BJ (cell line): ENCODE measurements at places on chromosomes 2 and 18. TPM values are rescaled to one million over a fixed set of nuclear protein-coding genes. Genes with fewer than 3 reads are reported as not detected.

DNA sequence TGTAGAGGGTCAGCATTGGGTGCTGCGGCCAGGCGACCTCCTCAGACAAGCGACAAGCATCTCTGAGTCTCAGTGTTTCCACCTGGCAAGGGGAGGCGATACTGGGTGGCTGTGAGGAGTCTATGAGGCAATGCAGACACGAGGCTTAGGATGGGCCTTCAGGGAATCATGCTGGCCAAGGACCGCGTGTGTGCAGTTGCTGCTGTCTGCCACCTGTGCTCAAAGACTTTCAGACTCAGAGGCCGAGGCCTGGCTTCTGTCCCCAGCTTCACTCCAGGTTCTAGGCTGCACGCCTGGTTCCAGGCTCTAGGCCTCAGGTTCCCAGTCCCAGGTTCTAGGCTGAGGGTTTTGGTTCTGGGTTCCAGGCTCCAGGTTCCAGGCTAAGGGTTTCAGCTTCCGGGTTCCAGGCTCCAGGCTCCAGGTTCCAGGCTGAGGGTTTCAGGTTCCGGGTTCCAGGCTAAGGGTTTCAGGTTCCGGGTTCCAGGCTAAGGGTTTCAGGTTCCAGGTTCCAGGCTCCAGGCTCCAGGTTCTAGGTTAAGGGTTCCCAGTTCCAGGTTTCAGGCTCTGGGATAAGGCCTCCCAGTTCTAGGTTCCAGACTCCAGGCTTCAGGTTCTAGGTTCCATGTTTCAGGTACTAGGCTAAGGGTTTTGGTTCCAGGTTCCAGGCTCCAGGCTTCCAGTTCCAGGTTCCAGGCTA is 14.8 kb downstream of the LRRFIP1 start:
- no peak for DNase-seq

DNA sequence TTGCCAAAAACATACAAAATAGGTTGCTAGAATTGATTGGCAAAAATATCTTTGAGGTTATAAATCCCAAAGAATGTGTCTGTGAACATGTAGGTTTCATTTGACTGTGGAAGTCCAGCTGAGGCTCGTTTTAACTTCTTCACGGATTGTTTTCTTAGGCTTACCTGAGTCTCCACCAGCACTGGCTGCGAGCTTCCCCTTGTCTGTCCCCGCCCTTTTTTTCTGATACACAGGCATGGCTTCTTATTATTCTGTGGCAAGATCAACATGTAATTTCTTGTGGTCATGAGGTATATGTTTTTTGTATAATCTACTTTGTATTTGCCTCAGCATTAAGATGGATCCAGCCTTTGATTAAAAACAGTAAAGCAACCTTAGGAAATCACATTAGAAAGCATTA is 7.2 kb upstream of the SLC40A1 start:
- DNase-seq = no peak

- no peak for DNase-seq
Observed at GRCh38 chr18:79921984-79922965, 29.2 kb downstream of the SLC66A2 start.

The EVA1A gene
- 30.2 and 41.0 TPM in 2 replicates for polyA plus RNA-seq

DNA sequence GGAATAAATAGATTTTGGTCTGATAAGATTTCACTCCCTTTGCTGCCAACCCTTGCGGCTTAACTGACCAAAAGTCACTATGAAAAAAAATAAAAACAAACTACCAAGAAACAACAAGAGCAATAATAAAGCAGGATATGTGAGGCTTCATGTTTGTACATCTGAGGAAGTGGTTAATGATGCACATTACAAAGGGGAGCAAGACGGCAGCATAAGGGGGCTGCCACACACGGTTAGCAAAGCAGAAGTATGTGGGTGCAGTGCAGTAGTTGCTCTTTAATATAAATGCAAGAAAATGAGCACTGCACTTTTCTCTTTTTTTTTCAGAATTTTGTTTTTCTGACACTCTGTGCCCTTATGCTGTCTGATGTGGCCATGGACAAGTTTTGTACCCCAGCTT is 377.1 kb upstream of the CNTNAP5 start:
- DNase-seq = no peak
